ENCODE measurements at places on chromosomes 12 and 14. TPM values are rescaled to one million over a fixed set of nuclear protein-coding genes. Genes with fewer than 3 reads are reported as not detected.
A peak's percentile ranks its signal among the peaks of the same experiment; 100 is the strongest.

GRCh38 chr12:108381787-108382436 lies 42.8 kb upstream of the CMKLR1 start:
- DNase-seq, result no peak

GRCh38 chr14:31386271-31386670 lies 34.1 kb downstream of the HEATR5A start:
- DNase-seq, result no peak

- peak; percentile 29 for DNase-seq
Observed at GRCh38 chr14:69877492-69877891, 1.7 kb upstream of the SMOC1 start.

DNA sequence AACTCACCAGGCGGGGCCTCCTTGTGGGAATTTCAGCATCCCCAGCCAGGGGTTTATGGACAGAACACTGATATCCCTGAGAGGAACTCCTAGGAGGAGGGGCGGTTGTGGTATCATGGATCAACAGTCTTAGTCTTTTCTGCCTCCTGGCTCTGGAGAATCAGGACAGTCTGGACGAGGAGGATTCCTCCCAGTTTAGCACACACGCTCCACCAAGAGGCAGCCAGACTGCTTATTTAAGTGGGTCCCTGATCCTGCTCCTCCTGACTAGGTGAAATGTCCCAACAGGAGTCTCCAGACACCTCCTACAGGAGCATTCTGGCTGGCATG lies 10.4 kb upstream of the ZNF705A start:
- DNase-seq, result no peak

DNA sequence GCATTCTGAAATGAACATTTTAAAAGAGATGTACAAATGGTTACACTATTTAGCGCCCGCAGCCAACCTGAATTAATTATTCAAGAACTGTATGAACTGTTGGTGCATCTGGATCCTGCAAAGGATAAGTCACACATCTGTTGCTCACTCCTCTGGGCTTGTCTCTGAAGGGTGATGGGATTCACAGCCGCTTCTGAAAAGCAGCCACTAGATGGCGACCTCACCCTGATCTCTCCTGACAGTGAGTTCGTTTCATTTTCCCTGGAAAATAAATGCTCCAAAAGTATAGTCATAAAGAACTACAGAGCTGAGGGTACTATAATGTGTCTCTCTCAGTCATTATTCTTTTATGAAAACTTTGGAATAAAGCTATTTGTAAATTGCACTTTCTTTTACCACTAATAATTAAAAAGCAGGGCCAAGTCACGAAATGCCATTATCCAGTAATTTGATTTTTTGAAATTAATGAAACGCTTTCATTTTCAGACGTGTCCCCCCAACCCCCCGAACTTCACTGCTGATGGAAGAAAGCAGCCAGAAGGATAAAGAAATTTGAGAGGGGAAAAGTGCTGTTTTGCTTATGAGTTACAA lies 789.6 kb downstream of the NRXN3 start:
- DNase-seq, result peak; percentile 56

DNA sequence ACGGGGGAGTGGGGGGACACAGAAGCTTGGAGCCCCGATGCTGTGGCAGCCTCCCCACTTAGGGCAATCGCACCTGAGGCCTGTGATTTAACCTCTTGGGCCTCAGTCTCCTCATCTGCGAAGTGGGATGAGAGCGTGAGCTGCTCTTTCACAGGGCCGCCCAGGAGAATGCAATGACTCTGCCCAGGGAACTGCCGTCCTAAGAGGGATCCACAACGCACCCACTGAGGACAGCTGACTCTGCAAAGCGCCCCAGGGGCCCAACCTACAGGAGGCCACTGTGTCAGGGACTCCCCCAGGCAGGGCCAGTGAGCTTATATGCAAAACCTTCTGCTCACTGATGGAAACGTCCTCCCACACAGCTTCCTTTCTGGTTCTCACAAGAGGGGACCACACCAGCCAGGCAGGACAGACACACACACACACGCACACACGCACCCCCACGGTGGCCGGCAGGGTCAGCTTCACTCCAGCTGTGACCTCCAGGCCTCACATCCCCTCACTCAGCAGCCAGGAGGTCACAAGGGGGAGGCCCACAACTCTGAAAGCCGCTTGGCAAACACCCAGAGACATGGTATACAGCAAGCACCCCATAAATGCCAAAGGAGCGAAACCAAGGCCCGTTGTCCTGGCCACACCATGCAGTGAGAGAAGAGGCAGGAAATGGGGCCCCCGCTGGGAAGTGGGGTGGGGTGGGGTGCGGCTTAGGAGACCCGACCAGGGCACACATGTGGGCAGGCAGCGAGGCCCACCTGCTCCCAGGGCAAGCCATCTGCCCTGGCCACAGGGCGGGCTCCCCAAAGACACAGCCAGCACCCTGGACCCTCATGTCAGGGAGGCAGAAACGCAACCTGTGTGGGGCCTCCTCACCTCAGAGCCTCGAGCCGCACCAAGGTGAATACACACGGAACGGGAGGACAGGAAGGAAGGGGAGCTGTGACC lies 73.3 kb downstream of the NCOR2 start:
- no peak for DNase-seq

DNA sequence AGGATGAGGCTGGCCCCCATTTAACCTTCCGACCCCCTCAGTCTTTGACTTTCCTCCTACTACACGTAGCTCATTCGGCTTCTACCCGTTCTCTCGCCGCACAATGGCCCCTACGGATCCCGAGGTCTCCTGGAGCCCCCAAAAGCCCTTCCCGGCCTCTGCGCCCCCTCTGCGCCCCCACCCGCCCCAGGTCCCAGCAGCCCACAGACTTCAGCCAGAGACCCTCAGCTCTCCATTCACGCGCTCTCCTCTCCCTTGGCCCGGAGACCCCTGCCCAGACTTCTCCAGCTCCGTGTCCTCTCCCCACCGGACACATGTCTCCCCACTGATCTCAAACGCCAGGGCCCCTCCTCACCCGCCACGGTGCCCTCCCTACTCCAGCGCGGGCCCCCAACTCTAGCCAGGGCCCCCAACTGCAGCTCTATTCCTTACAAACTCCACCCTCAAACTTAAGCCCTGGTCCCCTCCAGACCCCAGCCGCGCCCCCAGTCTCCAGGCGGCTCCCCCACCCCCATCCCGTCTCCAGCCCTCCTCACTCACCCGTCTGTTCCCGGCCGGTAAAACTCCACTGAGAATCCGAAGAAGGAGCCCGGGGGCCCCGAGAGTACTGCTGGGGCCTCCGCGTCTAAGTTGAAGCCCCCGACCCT lies 502 bp downstream of the ITGA5 start:
- no peak for DNase-seq

DNA sequence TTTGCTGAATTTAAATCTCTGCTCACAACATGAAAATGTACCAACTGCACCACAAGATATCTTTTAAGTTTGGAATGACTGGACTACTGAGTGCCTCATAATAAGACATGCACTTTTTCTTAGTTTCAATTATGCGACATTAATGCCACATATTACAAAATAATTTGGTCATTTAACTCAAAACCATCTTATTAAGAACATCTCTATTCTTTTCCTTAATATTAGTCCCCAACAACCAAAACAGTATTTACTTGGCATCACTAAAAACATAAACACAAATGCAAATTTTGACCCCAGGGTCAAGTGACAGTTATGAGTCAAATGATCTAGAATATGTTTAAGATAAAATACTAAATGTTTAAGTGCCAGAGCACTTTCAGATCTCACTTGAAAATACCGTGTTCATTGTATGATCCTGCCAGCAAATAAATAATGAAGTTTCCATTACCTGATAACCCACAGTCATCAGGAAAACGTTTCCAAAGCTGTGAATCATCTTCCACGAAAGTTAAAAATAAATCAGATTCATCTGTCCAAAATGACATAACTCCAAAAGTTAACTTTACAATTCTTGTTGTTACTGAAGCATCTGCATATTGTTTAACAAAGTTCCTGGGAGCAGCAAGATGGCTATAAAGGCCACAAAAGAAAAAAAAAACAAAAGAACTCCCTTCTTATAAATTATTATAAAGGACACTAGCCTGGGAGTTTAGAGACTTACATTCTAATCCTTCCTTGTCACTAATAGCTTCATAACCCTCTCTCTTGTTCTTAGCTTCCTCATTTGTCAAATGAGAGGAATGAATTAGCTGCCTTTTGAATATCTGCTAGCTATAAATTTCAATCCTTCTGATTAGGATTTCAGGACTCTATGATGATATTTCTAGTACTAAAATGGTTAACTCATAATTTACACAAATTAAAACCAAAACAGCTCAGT lies 30.5 kb upstream of the AP4S1 start:
- DNase-seq, result peak; percentile 32

GRCh38 chr14:51131516-51131915 lies 36.6 kb upstream of the TRIM9 start:
- no peak for DNase-seq

- no peak for DNase-seq
Observed at GRCh38 chr12:118560733-118561132, 184.4 kb downstream of the SUDS3 start.

DNA sequence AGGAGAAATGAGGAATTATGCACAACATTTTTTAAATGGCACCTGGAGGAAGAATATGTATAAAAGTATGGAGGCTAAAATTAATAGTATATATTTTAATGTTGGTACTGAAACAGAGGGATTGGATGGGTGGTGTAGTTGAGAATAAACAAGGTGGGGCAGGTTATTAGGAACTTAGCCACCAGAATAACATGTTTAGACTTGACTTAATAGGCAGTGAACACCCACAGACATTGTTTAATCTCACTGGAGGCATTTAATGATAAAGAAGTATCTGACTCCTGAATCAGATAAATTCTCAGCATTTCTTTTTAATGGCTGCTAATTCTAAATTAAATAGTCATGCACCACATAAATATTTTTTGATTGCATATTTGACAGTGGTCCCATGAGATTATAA lies 139.7 kb downstream of the CNTN1 start:
- DNase-seq, result peak; percentile 46

GRCh38 chr12:67694306-67694900 lies 45.9 kb downstream of the DYRK2 start:
- no peak for DNase-seq

DNA sequence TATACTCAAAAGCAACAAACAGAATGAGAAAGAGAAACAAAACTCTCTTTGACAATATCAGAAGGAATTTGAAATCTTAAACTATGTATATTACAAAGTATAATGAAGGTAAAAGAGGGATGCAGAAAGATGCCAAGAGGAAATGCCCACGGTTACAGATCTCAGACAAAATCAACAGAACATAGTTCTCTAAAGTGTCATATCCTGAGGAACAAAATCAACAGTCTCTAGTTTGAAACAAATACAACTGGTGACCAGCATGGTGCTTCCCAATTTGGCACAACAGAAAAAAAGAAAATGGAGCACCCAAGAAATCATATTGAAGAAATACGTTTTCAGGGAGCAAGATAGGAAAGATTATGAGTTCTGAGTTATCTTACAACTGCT lies 116.5 kb downstream of the METTL25 start:
- DNase-seq, result peak; percentile 24

DNA sequence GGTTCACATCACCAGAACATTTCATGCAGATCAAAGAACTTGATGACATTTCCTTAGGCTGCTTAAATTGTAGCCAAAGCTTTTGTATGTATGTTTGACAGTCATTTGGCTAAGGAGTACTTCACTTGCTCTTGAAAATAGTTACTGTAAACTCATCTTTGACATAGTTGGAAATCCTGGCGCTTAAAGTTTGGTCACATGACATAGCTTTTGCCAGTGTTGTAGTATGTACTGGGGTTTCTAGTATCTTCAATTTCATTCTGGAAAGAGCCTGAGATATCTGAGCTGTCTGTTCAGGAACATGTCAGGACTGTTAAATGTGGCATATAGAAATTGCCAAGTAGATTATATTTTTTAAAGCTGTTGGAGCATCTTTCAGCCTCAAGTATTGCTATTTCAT lies 55.7 kb downstream of the WDR20 start:
- DNase-seq, result no peak

- no peak for DNase-seq
Observed at GRCh38 chr14:89641495-89642175, 224.6 kb upstream of the FOXN3 start.

GRCh38 chr14:96095058-96095457 lies 55.9 kb downstream of the C14orf132 start:
- no peak for DNase-seq

DNA sequence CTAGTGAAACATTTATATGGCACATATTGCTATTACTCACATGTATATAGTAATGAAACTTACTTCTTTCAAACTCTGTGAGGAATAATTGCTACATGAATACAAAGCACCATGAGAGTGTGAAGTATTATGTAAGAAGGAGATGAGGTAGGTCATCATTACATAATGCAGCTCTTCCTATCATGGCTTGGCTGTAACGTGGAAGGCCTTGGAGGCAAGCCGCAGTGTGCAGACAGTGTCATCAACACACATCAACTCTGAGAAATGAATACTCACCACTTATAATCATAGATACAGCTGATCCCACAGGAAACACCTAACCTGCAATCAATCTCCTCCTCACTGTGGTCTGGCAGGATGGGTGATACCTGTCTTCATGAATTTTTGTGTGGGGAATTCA lies 49.9 kb upstream of the CCDC91 start:
- DNase-seq, result no peak

SLC25A21 gene
- 1.1 TPM for total RNA-seq

ADAM21 gene
- 1.2 TPM for total RNA-seq

PITPNM2 gene
- 14.9 TPM for total RNA-seq

NKX2-1 gene
- not detected for total RNA-seq
